NCI-H2081 treated with DMSO at 0.1 percent for 48 hours (cell line): ENCODE measurements at places on chromosomes 7 and 10.

GRCh38 chr7:150755473-150756099 is 18.4 kb downstream of the GIMAP5 start:
- no peak for DNase-seq

DNA sequence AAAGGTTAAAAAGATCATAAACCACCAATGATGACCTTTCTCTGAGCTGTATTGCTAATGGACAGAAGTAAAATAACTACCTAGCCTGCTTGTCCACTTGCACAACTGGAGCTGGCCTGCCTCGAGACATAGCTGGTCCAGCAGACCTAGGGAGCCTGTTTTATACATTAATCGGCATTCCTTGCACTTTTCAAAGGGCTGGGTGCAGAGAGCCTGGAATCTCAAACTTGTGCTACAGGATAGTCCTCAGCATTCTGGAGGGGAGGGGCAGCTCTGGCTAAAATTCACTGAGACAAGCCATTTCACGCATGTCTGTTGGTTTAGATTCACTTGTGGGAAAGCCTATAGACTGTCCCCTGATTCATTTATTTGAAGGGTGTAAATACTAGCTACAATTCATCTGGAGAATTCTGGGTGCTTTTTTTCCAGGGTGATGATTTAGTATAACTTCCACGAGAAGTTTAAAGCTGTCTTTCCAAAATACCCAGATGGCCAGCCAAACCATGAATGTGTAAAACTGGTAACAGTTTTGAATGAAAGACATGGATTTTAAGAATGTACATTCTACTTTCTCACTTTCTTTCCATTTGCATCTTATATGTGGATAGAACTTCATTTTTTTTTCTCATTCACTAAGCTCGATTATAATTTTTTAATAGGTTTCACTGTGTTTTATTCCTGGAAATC is 389.4 kb downstream of the KCNMA1 start:
- DNase-seq = no peak

GRCh38 chr7:19352305-19352695 is 207.1 kb upstream of the FERD3L start:
- DNase-seq = no peak

DNA sequence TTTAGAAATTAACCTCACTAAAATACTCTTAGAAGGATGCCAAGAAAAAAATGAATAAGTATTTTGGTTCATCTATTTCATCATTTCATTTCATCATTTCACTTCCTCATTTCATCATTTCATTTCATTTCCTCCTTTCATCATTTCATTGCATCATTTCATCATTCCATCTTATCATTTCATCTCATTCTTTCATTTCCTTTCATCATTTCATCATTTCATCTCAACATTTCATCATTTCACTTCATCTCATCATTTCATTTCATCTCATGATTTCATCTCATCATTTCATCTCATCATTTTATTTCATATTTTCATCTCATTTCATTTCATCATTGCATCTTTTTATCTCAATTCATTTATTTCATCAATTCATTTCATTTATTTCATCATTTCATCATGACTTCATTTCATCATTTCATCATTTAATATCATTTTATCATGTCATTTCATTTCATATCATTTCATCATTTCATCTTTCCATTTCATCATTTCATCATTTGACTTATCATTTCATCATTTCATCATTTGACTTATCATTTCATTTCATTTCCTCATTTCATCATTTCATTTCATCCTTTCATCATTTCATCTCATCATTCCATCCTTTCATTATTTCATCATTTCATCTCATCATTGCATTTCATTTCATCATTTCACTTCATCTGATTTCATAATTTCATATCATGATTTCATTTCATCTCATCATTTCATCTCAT is 129.9 kb downstream of the ZNF92 start:
- no peak for DNase-seq

DNA sequence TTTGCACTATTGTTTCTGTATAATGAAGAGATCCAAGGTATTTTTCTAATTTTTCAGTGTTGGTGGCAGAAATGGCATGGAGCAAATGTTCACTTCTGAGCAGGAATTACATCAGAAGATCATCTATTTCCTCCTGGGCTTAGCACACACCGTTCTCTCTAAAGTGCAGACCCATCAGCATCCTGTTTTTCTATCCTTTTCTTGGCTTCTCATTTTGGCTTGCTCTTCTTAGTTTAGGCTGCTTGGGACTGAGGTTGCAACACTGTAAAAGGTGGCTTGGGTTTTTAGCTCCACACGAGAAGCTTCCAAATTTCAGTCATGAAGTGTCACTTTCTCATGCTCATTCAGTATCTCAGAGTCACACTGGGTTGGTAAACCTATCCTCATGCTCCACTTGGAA is 79.9 kb upstream of the SMIM30 start:
- DNase-seq = no peak

DNA sequence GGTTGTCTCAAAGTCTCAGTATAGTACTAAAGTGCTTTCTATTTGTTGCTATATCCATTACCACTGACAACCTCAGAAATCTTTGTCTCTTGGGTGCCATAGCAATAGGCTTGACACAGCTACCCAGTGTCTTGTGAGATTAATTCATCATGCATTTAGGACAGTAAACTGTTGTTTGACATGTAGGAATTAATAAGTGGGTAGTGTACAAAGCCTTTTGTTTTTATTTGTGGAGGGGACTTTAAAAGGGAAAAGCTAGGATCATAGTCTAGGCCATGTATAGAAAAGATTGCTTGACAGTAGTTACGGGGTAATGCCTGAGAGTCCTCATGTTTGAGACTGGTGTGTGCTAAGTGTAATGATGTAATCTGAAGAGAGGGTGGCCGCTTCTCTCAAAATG is 102.6 kb upstream of the AGR3 start:
- DNase-seq = no peak

DNA sequence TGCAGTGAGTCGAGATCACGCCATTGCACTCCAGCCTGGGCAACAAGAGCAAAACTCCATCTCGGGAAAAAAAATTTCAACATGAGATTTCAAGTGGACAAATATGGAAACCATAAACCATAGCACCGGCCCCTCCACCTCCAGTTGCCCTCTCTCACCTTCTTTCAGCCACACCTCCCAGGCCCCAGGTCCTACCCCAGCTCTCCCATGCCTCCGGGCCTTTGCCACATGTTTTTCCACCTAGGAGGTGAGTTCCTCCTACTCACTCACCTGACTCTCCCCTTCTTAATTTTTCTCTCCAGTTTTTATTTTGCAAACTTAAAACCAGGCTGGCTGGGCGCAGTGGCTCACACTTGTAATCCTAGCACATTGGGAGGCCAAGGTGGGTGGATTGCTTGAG is 13.7 kb upstream of the CLDN4 start:
- no peak for DNase-seq

DNA sequence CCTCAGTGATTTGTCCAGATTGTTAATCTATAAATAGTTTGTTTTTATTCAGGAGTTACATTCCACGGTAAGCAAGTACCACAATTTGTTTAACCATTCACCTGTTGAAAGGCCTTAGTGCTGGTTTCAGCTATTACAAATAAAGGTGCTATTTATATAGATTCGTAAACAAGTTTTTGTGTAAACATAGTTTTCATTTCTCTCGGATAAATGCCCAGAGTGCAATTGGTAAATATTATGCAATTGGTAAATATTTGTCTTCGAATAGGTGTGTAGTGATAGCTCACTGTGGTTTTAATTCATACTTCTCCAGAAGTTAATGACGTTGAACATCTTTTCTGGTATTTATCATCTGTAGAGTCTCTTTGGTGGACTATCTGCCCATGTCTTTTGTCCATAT is 76.4 kb upstream of the RSU1 start:
- no peak for DNase-seq

DNA sequence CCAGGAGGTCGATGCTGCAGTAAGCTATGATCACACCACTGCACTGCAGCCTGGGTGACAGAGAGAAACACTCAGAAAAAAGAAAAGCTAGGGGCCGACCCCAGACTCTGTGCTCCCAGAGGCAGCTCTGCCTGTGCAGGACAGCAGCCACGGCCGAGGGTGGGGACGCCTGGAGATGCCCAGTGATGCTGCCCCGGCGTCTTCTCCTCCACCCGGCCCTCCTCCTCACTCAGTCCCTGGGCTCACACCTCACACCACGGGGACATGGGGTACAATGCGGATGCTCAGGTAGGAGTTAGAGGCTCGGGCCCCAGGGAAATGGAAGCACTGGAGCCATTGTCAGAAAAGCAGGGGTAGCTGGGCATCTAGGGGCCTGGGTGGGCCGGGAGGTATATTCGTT is 46.3 kb upstream of the ELFN1 start:
- DNase-seq = no peak

- DNase-seq = no peak
Observed at GRCh38 chr10:133326223-133326551, 10.5 kb downstream of the CALY start.

GRCh38 chr10:46516660-46517416 is 39.6 kb downstream of the GPRIN2 start:
- DNase-seq = no peak

GRCh38 chr10:81874875-81875466 is at the start of gene NRG3:
NRG3 (plus strand) TSS chr10:81875194.
- DNase-seq = no peak
